ENCODE measurements at places on chromosomes 7 and 10.

- DNase-seq: peak; percentile 49
These were observed 32.0 kb downstream of the CUL2 start for GRCh38 chr10:35058134-35058533.

GRCh38 chr10:50614444-50615137 is 9.2 kb downstream of the SGMS1 start:
- no peak for DNase-seq

- DNase-seq: peak; percentile 100
These were observed at the start of gene ARHGAP19 for GRCh38 chr10:97292097-97292861. ARHGAP19 (minus strand) TSS chr10:97292637; CDS start chr10:97292627, 10 bp downstream.

- no peak for DNase-seq
These were observed 90.4 kb downstream of the KIAA1549 start for GRCh38 chr7:138890499-138891445.

GRCh38 chr7:28142650-28143049 is 37.9 kb downstream of the JAZF1 start:
- DNase-seq: no peak

DNA sequence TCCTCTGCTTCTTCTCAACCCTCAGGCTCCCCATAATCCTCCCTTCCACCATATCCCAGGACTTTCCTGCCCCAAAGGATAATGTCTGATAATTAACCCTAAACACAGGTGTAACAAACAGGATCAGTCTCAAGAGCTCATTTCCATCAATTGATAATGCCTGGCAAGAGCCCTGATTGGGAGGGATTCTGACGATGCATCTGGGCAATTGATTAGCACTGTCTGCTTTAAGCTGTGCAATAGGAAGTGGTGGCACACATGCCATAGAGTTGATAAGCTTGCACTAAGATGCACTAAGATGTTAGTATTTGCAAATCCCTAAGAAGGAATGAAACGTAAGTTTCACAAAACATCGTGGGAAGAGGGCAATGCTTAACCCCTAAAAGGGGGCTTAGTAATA is 27.4 kb upstream of the EGR2 start:
- DNase-seq: no peak

DNA sequence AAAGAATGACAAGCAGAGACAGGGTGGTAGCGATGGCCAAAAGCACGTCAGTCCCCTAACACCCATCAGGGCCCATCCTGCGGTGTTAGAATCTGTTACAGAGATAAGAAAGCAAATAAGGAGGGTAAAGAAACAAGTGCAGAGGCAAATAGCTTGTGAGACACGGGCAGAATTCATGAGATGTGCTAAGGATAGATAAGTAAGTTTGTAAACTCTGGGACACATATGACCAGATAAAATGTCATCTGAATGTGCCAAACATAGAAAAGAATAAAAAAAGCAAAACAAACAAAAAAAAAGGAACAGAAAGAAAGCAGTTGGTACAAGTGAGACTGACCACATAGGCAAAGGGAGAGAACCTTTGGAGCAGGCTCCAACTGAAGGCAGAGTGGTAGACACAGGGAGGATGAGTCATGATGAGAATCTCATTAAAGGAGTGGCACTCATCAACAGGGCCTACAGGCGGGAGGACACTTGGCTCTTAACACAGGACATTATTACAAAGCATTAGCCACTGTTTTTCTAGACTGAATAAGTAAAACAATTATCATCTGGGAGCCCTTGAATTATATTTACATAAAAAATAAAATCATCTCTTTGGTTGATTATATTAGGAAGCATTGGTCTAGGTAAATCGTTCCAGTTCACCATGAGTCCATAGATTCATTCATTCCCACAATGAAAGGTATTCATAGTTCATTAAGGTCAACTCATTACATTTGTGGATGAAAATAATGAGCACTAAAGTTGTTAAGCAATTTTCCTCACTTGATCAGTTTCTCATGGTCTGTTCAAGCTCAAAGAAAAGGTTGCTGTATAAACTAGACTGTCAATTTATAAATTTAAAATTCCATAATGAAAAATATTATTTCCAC is 21.5 kb upstream of the EPHB6 start:
- no peak for DNase-seq

DNA sequence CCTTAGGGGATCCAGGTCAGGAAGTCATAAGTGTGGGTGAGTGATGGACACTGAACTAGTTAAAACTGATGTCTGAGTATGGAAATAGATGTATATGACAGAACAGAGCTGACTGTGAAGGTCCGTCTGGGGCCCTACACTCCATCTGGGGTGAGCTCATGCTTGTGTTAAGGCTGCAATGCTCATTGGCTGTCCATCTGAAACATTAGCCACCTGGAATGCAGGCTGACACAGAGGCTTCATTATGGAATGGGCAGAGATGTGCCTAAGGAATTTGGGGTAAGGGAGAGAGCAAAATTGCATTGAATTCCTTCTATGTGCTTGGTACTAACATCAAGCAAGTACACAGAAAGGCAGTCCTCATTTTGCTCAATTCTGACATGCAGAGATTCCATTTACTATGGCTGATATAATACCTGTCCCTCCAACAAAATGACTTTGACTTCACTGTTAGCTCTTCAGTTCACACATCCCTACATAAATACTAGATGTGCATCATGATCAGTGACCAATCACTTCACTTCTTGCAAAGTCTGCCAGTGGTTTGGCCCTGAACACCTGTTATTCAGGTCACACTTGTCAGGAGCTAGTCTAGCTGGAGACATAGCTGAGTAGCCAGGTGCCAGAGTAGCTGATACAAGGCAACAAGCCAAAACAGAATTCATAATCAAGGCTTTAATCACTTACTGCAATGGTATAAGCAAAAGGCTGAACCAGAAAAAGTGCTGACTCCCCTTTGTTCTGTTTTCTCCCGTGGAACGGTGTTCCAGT is 128.9 kb upstream of the VWC2 start:
- DNase-seq: no peak

DNA sequence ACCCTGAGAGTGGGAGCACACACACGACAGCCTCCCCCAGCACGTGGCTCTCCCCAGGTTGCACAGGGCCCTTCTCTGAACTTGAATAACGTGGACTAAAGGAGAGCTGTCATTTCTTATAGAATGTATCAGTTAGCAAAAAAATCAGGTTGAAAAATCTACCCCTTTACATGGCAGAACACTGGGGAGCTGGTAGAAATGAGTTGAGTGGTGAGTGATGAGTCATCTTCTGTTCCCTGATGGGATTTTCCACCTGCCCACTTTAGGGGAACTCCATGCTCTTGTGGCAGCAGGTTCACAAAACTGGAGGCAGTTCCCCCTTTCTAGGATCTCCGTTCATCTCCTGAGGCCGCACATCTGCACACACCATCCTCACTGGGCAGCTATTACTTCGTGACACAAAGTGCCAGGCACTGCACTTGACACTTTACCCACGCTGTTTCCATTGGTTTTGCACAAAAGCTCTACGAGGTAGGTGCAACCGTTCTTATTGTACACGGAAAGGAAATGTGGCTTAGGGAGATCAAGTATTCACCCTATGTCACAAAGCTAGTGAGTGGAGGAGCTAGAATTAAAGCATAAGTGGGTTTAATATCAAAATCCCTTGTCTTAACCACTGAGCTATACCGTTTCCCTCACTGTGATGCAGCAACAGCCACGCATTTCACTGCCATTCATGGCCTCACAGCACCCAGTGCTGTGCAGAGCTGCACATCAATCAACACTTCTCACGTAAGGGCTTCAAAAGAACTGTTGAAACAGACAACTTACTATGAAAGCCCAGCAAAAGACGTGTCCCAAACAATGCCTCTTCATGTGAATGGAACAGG is 80.2 kb downstream of the RNF216 start:
- DNase-seq: no peak

DNA sequence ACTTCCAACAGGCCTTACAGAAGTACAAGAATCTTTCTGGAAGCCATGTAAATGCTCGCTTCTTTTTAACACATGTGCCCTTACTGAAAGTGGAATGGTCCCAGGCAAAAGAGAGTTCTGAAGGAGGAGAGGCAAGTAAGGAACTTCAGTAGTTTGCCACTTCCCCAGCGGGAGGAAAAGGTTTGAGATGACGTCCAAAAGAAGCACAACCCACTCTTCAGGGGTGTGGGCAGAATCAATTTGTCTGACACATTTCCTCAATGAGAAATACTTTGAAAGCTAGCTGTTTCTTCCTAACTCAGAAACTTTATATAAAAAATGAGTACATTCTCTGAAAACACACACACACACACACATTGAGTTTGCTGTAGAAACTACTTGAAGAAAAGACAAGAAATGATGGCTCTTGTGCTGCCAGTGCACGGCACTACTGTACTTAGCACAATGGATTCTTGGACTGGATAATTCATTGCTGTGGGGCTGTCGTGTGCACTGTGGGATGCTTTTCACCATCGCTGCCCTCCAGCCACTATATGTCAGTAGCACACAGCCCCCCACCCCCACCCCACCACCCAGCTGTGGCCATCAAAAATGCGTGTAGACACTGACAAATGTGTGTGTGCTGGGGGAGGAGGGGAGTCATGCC is 183.0 kb downstream of the SRPK2 start:
- DNase-seq: no peak

DNA sequence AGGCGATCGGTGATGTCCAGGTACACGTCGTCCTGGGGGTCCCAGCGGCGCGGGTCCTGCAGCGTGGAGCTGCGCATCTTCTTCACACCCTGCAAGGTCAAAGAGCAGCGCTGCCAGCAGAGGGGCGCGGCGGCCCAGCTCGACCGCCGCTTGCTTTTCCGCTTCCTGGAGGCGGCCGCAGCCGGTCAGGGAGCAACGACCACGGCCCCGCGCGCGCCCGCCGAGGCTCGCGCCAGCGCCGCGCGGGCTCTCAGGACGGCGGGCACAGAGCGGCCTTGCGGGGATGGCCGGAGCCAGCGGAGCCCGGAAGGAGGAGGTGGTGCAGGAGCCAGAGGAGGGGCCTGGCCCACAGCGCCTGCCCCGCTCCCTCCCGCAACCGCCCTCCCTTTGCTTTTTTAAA is 76.4 kb upstream of the CDC14C start:
- no peak for DNase-seq

DNA sequence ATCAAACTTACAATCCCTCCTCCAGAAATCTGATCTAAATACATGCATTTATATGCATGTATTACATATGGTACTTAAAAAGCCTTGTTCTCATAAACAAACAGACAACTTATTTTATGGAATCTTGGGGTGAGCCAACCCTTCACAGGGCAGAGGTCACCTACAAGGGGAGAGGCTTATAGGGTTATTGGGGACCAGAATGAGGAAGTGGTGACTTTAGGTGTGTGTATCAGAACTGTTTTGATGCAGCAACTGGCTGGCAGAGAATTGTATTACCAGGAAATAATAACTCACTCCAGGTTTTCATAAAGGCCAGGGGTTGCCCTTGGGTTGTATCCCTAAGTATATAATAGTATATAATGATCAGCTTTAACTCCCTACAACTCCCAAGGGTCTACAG is 91.1 kb downstream of the SVIL start:
- no peak for DNase-seq

DNA sequence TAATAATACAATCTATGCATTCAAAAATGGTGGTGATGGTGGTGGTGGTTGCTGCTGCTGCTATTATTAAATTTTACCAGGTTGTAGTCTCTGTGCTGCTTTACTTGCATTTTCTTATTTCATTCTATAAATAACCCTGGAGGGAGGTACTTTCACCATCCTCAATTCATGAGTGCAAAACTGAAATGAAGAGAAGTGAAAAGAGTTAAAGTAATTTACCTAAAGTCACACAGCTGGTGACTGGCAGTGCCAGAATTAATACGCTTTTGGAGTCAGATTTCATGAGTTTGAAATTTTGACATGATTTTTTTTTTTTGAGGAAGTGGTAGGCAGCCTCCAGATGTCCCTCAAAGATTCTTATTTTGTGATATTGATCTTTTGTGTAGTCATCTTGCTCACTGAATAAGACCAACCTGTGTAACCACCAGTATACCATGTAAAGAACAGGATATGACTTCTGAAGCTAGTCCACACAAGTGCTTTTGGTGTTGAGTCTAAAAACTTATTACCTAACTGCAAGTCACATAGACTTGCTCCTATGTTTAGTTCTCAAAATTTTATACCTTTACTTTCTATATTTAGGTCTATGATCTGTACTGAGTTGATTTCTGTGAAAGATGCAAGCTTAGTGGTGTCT is 218.8 kb downstream of the ZWINT start:
- peak; percentile 38 for DNase-seq

GRCh38 chr10:62811159-62811875 is 4.8 kb downstream of the EGR2 start:
- no peak for DNase-seq

Measured in KBM-7 (cell line).